IPS DF 6.9 (cell line): ENCODE measurements at places on chromosomes 1 and 21.

GRCh38 chr1:229203030-229203751 lies 67.7 kb upstream of the RAB4A start:
- DNase-seq = peak; percentile 99

DNA sequence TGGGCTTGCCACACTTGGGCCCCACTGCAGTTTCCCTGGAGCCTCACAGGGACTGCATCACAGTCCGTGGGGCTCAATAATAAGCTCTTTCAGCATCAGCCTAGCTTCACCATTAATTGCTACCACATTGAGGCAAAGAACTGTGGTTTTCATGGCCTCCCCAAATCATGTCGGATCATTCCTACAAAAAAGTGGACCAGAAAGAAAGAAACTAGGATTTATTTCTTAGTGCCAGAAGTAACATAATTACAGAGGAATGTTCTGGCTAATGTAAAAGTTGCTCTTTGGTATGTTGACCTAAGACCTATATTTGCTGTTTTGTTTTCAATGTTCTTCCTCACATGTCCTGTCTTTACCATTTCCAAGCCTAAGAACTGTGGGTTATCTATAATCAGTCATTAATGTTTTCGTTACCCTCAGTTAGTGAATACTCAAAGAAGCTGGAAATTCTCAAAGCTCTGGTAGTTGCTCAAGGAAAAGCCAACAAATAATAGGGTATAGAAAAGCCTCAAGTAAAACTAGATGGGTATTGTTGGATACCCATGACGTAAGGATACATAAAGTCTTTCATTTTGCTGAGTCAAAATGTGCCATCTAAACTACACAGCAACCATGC lies 173.9 kb downstream of the LTN1 start:
- no peak for DNase-seq

DNA sequence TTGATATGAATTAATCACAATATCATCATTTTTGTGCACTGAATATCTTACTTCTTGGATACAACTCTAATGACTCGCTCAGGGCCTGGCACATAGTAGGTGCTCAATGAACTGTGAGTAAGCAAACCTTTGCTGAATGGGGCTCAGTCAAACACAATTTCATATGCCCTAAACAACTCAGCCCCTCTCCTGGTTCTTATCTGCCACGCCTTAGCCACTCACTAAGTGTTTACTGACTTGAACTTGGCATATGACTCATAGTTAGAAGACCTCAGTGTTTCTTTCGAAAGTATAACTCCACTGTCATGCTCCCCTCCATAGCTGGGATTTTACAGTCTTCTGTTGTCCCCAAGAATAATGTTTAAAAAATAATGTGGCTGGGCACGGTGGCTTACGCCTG lies 4.8 kb upstream of the IFNLR1 start:
- DNase-seq = no peak

DNA sequence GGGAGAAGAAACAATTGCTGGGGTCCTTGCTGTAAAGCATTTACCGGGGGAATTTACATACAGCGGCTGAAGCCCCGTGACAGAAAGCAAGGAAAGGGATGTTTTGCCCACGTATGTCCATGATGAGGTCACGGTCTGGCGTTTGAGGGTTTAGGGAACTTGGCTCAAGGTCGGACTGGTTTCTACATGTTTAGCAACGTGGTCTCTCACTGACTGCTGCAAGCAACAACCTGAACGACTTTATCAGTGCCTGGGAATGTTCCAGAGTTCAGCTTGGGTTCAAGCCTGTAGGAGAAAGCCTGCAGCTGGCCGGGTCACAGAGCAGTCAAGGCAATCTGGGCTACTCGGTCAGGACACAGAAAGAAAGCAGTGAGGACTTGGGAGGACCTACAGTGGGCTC lies 323.3 kb downstream of the AJAP1 start:
- no peak for DNase-seq
